NCI-H748 treated with DMSO at 0.1 percent for 48 hours (cell line): ENCODE measurements at places on chromosomes 4 and X.

GRCh38 chr4:159239629-159240028, 136.8 kb downstream of the RAPGEF2 start:
- DNase-seq = no peak

DNA sequence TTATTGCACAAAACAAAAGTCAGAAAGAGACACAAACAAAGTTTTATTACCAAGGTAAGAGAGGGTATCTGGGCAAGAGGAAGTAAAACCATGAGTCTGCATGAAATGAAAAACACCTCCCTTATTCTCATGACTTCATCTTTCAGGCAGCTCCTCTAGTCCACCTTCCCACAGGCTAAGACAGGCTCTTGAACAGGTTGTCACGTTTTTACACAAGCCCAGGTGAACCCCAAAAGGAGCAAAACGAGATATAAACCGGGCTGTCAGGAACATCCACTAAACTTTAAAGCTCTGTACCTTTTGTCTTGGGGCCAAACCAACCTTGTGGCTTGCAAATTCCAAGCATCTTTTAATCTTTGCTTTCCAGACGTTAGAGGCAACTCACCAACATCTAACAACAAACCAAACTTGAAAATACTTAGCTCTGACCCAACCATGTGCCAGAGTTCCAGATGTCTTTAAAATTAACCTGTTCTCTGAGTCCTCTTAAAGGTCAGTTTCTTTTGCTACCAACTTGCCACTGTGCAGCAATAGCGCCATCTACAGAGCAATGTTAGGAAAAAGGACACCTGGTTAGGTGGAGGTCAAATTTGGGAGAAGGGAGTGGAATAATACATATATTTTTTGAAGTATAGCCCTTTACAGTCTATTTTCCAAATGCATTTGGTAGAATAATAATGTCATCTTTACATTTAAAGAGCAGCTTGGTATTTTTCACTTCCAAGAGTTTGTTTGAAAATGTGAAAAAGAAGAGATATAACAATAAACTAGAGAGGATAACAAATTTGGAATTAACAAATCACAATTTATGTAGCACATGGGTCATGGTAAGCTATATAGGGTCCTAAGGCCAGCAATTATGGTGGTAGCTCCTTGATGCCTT, 73.1 kb downstream of the QRFPR start:
- DNase-seq = peak; percentile 1

- no peak for DNase-seq
These were observed 153.8 kb upstream of the KLF3 start for GRCh38 chr4:38510201-38510600.

GRCh38 chr4:183330841-183331240, 8.6 kb upstream of the CLDN24 start:
- DNase-seq = no peak

DNA sequence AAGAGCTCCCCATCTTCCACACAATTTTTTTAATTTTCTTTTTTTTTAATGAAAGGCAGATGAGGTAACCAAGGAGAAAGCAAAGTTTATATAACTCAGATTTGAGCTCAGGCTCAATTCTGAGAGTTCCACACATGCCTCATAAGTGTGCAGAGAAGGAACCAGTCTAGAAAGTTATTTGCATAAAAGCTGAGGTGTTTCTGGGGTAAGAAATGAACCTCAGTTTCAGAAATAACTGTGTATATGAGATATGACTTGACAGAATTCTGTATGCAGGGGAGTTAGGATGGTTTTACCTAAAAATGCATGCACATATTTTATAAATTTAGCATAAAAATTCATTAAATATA, 51.3 kb downstream of the DTHD1 start:
- DNase-seq = no peak

- no peak for DNase-seq
These were observed 57.7 kb upstream of the PASD1 start for GRCh38 chrX:151505796-151506195.

GRCh38 chrX:9538544-9539045, 73.7 kb downstream of the TBL1X start:
- no peak for DNase-seq

DNA sequence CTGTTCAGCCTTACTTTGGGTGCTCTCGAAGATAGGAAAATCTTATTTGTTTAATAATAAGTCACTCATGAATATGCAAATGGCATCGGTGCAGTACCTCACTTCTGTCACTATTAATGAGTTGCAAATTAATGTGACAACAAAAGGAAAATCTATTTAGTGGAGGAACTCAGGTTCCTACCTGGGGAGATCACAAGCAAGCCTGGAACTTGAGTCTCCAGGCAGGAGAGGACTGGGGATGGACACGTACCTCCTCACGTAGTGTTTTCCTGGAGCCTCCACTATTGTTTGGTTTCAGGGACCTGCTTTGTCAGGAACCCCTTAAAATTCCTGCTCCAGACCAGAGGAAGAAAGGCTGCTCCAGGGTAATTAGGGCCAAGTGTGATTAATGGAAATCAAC, 82.1 kb downstream of the BCOR start:
- no peak for DNase-seq

DNA sequence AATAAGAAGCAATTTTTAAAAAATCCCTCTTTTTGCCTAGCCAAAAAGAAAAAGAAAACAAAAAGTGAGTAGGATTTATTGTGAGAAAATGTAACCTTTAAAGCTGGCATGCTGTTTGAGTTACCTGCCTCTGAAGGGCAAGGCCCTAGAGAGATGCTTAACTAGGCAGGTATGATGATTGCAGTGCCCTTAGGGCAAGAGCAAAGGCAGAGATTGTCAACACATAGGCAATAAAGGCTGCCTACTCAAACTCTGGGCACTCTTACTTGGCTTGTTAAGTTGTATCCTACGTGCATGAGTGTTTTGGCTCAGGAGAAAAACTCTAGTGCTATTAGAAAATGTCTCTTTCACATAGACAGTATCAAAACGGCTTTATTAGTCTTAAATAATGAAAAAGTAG, 306.0 kb downstream of the RPA4 start:
- no peak for DNase-seq

GRCh38 chr4:30950737-30951136, 230.6 kb downstream of the PCDH7 start:
- no peak for DNase-seq

DNA sequence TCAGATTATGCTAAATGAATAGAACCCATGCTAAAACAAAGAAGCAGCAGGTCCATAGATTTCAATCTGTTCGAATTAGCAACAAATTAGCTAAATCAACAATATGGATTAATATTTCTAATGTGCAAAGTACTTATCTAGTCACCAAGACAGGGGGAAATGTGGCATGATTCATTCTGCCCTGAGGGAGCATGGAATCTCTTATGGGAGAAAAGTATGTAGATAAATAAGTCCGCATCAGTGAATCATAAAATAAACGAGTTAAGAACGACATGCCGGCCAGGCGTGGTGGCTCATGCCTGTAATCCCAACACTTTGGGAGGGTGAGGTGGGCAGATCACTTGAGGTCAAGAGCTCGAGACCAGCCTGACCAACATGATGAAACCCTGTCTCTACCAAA, 102.1 kb downstream of the ANOS1 start:
- DNase-seq = no peak

GRCh38 chrX:105869701-105870100, 47.4 kb downstream of the NRK start:
- no peak for DNase-seq

- DNase-seq = peak; percentile 80
These were observed at the start of gene LDOC1 for GRCh38 chrX:141176586-141177451. LDOC1 (minus strand) TSS chrX:141177129; CDS start chrX:141177021, 108 bp downstream.

- no peak for DNase-seq
These were observed 1028.8 kb upstream of the IGFBP7 start for GRCh38 chr4:58138786-58139668.

- DNase-seq = no peak
These were observed 485.3 kb upstream of the PITX2 start for GRCh38 chr4:111108153-111108552.

DNA sequence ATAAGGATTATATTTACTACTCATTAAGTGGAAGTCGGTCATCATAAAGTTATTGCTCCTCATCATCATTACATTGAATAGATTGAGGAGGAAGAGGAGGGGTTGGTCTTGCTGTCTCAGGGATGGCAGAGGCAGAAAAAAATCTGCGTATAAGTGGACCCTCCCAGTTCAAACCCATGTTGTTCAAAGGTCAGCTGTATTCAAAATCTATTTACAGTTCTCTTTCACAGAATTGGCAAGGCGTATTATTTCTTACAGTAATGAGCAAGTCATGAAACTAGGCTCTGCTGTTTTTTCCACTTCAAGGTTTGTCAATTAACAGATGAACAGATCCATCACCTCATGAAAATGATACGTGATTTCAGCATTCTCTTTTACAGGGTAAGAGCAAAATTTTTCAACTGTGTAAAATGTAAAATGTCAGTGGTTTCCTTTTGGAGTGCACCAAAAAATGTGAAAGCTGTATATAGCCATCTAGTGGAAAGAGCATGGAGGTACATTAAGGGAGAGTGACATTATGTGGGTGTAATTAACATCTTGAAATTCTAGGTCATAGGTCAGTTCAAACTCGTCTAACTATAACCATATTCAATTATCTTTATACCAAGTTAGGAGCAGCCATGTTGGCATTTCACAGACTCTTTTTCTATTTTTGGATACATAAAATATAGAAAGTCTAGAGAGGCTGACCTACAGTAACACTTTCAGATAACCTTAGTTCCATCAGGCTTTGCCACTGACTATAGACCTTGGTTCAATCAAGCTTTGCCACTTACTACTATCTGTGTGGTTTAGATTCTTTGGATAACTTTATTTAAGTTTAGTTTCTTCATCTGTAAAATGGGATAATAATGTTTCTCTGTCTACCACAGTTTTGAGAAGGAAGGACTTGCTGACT, 30.1 kb downstream of the NEIL3 start:
- DNase-seq = peak; percentile 10

GRCh38 chrX:56800801-56801200, 71.8 kb downstream of the NBDY start:
- DNase-seq = no peak

GRCh38 chrX:69153060-69153730, 12.1 kb downstream of the PJA1 start:
- no peak for DNase-seq

- DNase-seq = no peak
These were observed 170.1 kb upstream of the SCML1 start for GRCh38 chrX:17567187-17567586.

- no peak for DNase-seq
These were observed 92.4 kb downstream of the FHDC1 start for GRCh38 chr4:153028535-153028934.

- DNase-seq = no peak
These were observed 105.4 kb downstream of the CYLC1 start for GRCh38 chrX:83966347-83966746.

DNA sequence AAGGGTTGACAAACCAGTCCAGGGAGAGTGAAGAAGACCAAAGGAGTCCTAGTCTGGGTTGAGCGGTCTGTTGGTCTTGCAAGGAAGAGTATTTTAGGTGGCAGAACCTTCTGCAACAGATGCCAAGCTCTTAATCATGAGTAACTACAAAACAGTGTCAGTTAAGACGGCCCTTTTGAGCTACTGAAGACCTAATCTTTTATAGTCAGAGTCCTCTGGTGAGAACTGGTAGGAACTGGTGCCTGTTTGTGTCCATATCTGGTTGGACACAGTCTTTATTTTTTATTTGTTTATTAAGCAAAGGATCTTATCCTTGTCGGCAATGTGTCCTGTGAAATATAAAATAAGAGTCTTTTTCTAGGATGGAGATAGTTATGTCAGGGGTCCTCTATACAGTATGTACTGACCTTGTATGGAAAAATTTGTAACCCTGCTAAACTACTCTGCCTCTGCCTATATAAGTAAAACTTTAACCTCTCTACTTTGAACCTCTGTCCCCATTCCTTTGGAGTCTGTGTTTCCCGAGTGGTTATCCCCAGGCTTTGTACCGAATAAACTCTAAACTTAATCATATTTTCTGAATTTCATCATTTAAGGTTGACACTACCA, 47.1 kb downstream of the FAM13A start:
- DNase-seq = no peak

GRCh38 chr4:139015948-139016471, 429 bp downstream of the NOCT start:
- DNase-seq = no peak

- no peak for DNase-seq
These were observed 20.5 kb upstream of the GPR78 start for GRCh38 chr4:8559524-8560264.

GRCh38 chr4:54224996-54225597, 4.0 kb upstream of the PDGFRA start:
- DNase-seq = no peak

- DNase-seq = no peak
These were observed 79.4 kb downstream of the ABLIM2 start for GRCh38 chr4:8079031-8079885.

- DNase-seq = no peak
These were observed 153.5 kb upstream of the PJA1 start for GRCh38 chrX:69318651-69319340.

DNA sequence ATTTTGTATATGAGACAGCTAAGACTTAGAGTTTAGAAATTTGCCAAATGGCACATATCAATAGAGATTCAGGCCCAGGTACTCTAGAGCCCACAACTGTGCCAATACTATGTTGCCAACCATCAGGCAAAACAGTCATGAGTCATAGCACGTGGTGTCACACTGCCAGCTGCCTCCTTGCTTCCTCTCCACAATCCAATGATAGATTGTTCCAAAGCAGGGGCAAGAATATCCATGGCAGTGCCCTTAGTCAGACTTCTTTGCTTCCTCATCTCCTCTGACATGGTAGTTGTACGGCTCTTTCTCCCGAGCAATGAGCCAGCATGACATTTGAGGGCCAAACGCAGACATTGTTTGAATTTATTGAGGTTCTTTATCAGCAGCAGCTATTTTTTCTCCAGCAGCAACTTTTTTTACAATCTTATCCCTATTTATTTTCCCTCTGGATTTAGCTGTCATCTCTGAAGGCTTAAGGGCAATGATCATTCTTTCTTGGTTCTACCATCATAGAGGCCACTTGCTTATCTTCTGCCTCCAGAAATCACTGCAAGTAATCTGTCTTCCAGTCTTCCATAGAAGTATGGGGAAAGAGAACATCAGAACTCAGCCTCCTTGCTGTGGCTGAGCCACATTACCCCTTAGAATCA, 169.7 kb downstream of the COL4A6 start:
- no peak for DNase-seq

DNA sequence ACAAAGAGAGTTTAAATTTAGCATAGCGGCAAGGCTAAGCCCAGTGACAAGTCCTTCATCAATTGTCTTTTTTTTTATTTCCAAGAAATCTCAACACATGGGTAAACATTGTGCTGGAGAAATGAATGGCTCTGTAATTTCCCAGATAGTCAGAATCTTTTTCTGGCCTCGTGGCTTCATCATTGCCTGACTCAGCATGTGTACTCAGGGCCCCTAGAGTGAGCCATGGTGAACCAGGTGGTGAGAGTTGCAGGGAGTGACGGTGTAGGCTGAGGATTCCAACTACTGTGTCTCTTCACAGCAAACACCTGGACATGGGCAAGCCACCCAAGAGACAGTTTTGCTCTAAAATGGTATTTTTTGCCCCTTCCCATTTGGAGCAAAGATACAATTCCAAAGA, 43.1 kb upstream of the UCP1 start:
- no peak for DNase-seq

DNA sequence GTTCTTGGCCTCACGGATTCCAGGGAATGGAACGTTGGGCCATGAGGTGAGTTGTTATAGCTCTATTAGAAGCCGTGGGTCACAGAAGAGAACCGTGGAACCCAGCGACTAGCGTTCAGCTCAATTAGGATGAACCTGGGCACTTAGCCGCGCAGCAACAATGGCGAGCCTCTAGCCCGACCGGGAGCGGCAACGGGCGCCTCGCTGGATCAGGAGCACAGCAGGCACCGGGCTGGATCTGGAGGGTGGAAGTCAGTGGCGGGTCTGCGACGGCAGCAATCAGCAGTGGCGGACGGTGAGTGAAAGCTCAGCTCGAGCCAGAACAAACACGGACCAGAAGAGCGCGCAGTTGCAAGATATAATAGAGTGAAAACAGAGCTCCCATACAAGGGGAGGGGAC, 34.2 kb downstream of the AGA start:
- DNase-seq = peak; percentile 76
